ENCODE measurements at places on chromosomes 3 and 15.

- no peak for DNase-seq
These were observed 169.3 kb upstream of the BHLHE40 start for GRCh38 chr3:4809922-4810321.

DNA sequence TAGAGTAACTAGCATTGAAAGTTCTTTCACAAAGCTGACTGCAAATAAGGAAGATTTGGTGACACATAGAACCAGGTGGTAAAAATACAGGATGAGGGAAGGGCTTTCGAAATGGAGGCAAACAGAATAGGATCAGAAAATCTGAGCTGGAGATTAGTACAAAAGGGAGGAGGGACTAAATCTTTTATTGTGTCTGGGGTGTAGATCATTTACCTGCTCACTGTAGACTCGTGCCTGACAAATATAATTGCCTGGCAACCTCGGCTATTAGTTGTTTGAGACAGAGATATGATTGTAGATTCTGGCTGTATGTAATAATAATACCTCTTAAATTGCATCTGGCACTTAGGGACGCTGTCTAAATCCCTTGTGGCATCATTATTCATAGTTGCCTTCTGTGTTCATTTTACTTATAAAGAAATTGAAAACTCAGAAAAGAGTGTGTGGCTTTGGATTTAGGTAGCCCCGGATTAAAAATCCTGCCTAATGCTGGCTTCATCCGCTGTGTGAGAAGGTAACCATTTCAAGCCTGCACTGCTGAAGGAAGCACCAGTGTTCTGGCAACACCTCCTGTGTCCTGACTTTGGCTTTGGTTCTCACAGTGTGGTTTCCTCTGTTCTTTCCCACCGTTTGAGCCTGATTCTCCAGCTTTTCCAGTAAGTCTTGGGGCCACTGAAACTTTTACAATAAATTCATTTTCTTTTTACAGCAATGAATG lies 25.0 kb upstream of the GPR160 start:
- no peak for DNase-seq

GRCh38 chr3:62722344-62722743 lies 152.9 kb downstream of the CADPS start:
- no peak for DNase-seq

DNA sequence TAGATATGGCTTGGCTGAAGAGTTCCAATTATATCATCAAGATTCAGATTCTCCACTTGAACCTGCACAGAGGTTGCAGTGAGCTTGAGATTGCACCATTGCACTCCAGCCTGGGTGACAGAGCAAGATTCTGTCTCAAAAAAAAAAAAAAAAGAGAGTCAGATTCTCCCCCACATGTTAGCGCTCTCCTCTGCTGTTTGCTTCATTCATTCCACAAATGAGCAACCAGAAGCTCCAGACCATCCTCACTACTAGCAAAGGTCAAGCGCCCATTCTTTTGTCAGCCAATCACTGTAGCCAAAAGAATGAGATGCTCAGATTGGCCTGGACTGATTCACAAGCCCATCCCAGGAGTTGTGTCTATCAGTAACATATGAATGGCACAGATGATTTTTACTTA lies 28.4 kb upstream of the TCF12 start:
- DNase-seq: no peak

GRCh38 chr3:158696618-158697017 lies 24.2 kb upstream of the LXN start:
- no peak for DNase-seq

DNA sequence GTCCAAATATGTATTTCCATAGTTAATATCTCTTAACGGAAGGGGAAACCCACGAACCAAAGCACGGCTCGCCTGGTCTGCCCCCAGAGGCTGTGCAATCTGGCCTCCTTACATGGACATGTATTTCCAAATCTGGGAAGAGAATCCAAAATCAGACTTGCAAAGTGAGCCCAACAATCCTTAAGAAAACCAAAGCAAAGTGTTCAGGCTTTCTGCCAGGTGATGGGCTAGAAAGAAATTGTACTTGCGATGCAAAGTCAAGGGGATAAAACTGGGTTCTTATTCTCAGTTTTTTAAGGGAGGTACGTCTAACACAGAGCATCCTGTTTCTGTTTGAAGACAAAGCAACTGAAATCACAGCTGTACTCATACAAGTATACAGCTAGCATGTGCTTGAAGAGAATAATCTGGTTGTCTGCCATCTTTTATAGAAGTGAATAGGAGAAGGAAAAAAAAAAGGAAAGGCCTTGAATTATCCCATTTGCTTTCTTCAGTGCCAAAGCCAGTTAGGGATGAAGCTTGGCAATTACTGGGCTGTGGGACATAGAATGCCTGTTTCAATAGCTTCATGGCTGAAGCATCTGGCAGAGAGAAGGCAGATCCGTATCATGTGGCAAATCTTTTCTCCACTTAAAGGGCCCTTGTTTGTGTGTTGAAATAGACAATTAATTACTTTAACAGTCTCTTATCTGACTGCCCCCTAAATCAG lies 48.4 kb downstream of the LRIG1 start:
- DNase-seq: no peak

DNA sequence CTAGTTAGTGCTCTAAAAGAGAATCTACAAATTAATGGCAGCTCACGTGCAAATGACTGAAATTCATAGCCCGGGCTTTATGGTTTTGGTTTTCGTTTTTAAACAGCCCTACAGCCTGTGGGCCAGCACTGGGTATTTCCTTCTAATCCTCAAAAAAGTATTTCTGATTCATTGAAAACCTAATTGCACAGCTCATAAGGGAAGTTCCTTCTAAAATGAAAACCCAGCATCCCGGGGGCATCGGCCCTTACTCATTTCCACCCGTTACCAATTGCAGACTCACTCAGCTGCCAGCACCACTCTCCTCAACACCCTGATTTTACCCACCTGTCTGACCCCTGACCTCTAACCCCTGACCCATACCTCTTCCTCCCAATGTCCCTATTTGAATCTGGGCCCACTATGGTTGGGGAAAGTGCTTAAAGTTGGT lies 59.5 kb upstream of the ZNF148 start:
- no peak for DNase-seq

- DNase-seq: no peak
These were observed 327.1 kb upstream of the GOLIM4 start for GRCh38 chr3:168422843-168423242.

DNA sequence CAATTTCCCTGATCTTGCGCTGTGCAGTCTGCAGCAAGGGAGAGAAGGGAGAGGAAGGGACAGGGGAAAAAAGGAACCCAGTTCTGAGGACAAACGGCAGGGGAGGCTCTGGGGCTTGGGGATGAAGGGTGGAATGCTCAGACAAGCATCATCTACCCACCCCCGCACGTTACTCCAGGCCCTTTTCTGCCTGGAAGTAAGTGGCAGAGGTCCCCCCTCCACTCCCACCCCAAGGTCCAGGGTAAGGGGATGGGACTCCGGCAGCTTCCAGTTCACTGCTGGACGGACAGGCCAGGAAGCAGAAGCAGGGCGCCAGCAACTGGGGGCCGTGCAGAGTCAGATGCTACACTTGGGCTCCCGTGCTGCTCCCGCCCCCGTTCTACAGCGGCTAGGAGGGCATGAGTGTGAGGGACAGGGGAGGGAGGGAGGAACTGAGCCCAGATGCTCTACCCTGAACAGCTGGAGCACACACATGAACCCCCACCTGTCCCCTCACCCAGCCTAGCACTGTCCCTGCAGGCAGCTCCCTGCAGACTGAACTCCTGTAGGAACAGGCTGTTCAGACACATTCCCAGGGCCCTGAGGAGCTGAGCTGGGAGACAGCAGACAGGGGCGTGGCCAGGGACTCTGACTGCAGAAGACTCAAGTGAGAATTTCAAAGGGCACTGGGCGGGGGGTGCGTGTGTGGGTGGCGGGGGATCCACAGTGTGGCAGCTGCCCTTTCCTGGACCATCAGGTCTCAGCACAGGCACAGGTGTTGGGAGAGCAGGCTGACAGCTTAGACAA lies 59.7 kb downstream of the SENP2 start:
- DNase-seq: no peak

DNA sequence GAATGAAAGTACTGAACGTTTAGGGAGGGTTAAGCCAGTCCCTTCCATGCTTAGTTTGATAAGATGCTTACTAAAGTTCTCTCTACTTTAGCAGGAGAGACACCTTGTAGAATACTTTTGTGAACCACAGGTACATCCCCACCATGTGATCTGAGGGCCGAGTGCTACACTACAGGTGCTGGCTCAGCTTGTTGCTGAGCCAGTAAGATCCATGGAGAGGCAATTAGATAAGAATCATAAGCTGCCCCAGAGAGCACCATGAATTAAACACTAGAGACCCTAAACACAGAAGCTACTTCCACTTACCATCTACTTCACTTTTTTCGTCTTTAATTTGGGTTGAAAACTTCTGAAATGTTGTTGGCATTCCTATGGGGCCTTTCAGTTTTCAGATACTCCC lies 70.5 kb upstream of the GOLGA8B start:
- no peak for DNase-seq

Data from LoVo (cell line).